Stimulated activated CD8-positive, alpha-beta memory T cell treated with anti-CD3 and anti-CD28 coated beads, Interleukin-12 subunit alpha, Interleukin-12 subunit beta, amount 100 ng/mL, for 1 hour (primary cell): ENCODE measurements at places on chromosomes 2 and 18.

GRCh38 chr2:233094614-233095013, 34.5 kb downstream of the INPP5D start:
- DNase-seq, result no peak

DNA sequence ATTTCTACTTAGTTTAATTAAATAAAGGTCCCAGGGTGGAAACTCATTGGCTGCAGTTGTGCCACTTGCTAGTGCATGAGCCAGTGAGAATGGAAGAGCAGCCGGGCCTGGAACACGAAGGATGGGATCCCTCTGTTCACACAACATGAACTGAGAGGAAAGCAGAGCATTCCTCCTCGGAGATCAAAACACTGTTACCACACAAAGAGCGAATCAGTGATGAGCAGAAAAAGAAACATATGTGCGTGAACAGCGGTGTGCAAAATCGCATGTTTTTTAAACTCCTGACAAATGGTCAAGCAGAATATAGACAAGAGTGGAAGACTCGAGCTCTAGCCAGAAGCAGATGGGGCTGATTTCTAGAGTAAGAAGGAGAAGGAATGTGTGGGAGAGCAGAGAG, 28.4 kb upstream of the ANKRD44 start:
- DNase-seq, result no peak

DNA sequence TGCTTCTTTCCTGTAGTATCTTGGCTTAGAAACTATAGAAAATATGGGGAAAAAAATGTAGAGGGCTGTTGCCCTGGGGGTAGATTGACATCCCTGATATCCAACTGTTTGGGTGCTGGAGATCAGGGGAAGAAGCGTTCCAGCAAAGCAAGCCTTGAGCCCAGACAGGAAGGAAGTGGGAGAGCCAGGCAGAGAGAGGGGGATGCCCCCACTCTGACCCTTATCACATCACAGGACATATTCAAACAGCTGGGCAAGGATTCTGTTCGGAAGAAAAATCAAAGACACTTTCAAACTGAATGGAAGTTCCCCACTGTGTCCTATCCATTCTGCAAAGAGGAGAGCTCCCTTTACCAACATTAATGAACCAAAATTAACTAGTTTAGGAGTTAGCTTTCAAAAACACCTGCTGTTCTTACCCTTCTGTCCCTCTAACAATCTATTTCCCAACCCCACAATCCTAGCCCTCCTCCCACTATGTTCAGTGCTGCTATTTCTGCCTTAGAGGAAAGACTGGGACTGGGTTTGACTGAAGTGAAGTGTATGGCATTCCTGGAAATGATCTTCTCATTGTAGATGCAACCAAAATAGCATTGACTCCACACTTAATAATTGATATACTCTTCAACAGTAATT, 16.9 kb upstream of the KCNG3 start:
- no peak for DNase-seq

- no peak for DNase-seq
Measured at GRCh38 chr2:168607992-168608391, 151.9 kb downstream of the CERS6 start.

- peak; percentile 38 for DNase-seq
Measured at GRCh38 chr2:231482806-231483391, 18.6 kb upstream of the NCL start.

DNA sequence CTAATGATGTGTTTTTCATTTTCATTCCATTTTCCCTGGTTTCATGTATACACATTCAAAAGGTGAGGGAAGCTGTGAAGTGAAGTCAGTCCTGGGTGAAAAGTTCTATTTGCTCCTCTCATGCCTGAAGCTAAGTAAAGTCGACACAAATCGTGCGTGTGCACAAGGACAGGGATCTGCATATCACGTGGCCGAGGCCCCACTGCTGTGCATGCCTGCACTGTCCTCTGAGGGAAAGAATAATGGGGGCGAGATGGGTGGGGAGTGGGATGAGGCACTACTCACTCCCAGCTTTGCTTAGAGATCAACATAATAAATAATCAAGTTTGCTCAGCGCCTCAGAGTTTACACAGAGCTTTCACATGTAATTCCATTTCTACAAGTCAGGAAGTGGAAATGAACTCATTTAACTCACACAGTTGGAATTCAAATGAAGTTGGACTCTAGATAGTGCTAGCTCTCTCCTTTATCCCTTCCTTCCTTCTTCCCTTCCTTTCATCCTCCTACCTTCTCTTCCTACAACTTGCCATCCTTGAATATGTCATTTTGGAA, 5.1 kb upstream of the PTPRM start:
- no peak for DNase-seq

- DNase-seq, result no peak
Measured at GRCh38 chr18:58640428-58640805, 11.5 kb upstream of the ALPK2 start.
